ENCODE measurements at places on chromosomes 2 and 18.

DNA sequence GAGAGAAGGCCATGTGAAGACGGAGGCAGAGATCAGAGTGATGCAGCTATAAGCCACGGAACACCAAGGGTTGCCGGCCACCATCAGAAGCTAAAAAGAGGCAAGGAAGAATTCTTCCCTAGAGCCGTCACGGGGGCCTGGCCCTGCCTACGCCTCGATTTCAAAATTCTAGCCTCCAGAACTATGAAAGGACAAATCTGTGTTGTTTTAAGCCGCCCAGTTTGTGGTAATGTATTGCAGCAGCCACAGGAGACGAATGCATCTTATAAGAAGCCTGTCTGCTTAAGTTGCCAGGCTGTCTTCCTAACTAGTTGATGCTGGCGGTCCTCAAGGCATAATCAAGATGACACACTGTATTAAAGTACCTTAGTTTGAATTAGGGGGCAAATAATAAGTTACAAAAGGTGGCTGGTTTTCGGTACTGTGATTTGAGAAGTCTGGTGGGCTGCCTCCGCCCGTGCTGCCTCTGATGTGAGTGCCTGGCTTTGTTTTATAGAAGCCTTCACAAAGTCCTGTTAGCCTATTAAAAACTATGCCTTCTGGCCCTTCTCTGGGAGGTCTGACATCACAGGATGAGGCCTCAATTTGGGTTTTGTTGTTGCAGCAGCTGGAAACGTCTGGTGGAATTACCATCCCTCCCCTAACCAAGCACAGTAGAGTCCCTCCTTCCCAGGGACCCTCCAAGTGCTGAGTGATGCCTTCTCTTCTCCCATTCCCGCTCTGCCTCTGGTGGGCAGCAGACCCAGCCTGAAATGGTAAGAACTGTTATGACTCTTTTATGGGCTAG lies 53.6 kb downstream of the SRD5A2 start:
- no peak for DNase-seq

DNA sequence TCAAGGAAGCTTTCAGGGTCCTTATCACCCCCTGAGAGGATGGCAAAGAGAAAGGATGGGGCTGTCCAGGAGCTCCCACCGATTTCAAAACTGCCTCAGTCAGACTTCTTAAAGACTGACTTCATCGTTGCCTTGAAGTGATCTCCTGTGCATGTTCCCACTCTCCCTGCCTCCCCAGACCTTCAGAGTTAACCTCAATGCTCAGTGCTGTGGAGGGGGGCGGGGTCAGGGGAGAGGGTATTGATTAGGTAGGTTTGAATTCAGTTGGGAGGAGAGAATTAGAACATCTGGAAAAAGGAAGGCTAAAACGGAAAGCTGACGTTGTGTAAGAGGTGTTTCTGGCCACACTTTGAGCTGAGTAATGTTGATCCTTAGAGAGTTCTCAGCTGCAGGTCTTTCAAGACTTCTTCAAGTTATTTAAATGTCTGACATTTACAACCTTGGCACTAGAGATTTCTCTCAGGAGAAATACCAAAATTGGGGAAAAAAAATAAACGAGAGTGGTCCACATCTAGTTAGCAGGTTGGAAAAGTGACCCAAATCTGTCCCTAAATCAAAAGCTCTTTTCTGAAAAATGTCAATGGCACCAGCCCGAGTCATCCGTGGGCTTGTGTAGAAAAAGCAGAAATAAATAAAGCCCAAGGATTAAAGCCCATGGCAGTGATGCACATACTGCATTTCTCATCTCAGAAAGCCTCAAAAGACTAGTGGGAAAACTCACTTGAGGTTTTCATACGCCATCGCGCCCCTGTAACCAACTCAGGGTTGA lies 134.7 kb upstream of the EPAS1 start:
- DNase-seq, result no peak

DNA sequence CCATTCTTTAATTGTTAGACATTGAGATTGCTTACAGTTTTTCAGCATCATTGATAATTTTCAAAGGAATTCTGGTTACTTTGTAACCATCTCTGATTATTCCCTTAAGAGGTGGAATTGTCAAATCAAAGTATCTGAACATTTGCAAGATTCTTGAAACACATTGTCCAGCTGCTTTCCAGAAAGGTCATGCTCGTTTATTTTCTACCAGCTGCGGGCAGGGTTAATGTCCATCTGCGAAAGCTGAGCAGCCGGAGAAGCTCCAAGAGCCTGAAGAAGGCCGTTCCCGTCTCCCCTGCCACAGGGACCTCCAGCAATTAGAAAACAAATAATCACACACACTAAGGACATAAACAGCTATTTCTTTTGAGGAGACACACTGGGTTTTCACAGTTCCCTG lies 76.1 kb upstream of the TXNDC2 start:
- DNase-seq, result no peak

- DNase-seq, result no peak
These were observed 45.7 kb downstream of the STK39 start for GRCh38 chr2:168201584-168202116.

DNA sequence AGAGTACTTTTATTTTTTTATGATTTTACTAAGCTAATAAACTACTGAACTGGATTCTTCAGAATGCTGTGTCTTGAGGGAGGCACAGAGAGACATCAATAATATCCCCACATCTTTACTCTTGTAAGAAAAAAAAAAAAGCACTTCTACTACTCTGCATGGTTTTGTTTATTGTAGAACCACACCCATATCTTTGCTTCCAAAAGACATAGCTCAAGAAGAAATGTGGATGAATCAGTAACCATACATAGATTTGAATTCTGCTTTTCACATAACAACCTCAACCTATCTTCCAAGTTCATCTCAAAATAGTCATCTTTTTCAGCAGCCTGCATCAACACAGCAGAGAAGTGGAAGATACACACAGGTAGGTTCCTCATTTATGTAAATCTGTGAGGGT lies 12.2 kb upstream of the COL5A2 start:
- DNase-seq, result no peak

Data from activated T-cell treated with anti-CD3 and anti-CD28 coated beads for 4 hours (primary cell).